ENCODE measurements at places on chromosomes 3 and 15. TPM values are rescaled to one million over a fixed set of nuclear protein-coding genes. Genes with fewer than 3 reads are reported as not detected.

The ISLR gene
- 47.2 TPM for polyA plus RNA-seq

The SERPINI2 gene
- polyA plus RNA-seq: 1.4 TPM

The CLRN1 gene
- not detected for polyA plus RNA-seq

The FNDC3B gene
- 59.9 TPM for polyA plus RNA-seq

DNA sequence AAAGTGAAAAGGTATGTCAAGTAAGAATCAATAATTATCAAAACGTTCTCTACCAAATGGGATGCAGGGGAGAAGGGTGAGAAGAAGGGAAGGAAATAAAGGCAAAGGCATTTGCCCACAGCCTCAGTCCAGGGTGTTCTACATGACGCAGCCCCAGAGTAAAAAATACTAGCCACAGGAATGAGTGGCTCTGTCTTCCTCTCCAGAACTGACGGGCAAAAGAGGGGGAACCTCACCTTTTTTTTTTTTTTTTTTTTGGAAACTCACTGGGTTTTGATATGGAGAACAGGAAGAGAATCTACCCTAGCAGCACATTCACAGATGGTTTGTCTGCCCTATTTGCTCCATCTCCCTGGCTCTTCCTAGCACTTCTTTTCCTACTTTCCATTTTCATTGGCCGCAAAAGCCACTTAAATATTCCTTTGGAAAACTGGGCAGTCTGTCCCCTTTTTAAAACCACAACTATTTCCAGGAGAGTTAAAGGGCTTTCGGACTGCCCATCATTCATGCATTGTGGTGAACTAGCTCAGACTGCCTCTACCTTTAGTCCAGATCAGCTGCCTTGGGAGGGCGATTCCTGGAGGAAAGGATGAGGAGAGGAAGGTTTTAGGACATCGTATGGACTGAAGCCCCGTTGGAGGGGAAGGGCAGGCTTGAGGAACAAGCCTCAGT is 28.2 kb downstream of the B3GNT5 start:
- no peak for DNase-seq

GRCh38 chr3:102299125-102299877 is 135.5 kb upstream of the ZPLD1 start:
- DNase-seq: no peak

DNA sequence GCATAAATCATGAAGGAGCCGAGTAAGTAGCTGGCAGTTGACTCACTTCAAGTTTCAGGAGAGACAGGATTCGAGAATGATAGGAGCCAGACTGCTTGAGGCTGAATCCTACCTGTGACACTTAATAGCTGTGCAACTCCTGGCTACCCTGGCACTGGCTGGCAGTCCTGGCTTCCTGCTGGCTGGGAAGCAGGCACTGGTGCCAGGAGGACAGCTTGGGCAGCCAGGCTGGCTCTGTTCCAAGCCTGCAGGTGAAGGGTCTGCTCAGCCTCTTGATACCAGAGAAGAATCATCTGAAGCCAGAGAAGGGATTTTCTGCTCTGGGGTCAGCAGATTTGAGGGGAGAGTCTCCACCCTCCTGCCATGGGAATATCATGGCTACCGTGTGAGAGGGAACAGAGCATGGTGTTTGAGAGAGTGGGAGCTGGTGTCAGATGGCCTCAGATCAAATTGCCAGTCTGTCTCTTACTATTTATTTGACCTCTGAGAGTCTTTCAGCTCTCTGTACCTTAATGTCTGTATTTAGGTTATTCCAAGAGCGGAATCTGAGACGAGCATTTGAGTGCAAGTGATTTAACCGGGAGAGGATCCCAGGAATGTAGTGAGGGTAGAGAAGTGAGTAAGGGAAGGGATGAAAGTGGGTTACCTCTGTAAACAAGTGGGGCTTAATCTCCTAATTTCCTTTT is 4.4 kb upstream of the XIRP1 start:
- no peak for DNase-seq

DNA sequence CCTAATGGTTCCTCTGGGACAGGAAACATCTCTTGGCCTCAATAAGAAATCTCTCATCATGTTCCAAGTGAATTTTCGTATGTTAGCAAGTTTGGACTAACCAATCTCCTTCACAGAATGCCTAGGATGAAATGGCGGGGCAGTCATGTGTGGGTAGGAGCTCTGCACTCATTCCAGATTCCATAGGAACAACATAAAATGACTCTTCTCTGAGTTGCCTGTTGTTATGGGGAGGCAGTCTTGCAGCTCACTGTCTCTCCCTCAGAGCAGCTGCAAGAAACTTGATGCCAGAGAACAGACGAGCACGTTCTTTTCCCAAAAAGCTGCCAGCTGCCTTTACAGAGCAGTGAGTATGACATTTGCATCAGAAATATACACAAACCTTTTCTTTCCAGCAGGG is 34.1 kb downstream of the SPATA12 start:
- no peak for DNase-seq

- no peak for DNase-seq
These were observed 5.2 kb downstream of the GPX1 start for GRCh38 chr3:49352890-49353421.

DNA sequence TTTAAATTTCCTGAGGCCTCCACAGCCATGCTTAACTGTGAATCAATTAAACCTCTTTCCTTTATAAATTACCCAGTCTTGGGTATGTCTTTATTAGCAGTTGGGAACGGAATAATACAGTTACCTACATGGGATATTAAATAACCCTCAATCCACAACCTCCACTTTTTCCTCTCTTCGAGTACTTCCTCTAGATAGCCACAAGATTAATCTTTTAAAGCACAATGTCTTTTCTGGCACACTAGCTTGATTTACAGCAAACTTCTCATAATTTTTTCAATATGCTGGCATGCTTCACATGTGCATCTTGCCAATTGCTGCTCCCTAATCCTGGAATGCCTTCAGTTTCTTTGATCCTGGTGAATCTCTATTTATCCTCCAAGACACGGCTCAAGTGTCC is 92.2 kb downstream of the P2RY1 start:
- no peak for DNase-seq

GRCh38 chr3:183554377-183554776 is 1.1 kb downstream of the KLHL6 start:
- DNase-seq: no peak

GRCh38 chr3:7290077-7290825 is 429.3 kb downstream of the GRM7 start:
- DNase-seq: no peak

GRCh38 chr3:141321109-141321497 is 47.2 kb upstream of the ZBTB38 start:
- DNase-seq: no peak

GRCh38 chr15:34850121-34850520 is 54.8 kb upstream of the ACTC1 start:
- no peak for DNase-seq

- no peak for DNase-seq
These were observed 1.2 kb downstream of the CTSH start for GRCh38 chr15:78943692-78944091.

GRCh38 chr3:57382933-57383332 is 90.4 kb upstream of the ASB14 start:
- no peak for DNase-seq

- DNase-seq: no peak
These were observed 97.8 kb downstream of the SQOR start for GRCh38 chr15:45732662-45733061.

DNA sequence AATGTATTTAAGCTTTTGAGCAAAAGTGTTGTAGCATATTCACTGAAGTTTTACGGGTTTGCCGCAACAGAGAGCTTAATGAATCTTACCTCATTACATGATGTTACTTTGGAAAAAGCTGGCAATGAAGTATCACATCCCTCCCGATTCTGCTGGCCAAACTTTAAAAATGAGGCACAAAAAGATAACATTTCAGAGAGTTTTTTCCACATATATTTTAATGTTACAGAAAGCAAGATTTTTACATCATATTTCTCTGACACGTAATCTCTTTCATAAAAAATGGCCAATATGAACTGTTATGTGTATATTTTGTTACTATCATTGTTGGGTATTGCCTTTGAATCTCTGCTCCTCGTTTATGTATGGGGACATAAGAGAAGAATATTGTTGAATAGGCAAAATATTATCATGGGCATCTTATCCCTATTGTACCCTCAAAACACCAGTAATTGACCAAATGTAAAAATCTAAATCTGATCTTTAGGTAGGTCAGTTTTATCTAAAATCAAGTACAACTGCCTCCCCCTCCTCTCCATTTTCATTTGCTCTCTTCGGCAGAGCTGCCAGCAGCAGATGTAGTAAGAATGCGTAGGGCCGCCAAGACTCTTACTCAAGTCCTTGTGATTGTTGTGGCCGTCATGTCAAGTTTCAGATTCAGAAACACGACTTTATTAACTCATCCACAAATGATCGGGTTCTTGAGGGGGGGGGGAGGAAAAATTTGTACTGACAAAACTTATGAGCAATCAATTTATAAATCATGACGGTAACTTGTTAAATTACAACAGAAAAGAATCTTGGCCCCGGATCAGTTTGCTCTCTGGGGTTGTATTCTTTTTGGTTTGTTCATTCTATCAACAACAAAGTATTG is 106.7 kb upstream of the THRB start:
- DNase-seq: no peak

DNA sequence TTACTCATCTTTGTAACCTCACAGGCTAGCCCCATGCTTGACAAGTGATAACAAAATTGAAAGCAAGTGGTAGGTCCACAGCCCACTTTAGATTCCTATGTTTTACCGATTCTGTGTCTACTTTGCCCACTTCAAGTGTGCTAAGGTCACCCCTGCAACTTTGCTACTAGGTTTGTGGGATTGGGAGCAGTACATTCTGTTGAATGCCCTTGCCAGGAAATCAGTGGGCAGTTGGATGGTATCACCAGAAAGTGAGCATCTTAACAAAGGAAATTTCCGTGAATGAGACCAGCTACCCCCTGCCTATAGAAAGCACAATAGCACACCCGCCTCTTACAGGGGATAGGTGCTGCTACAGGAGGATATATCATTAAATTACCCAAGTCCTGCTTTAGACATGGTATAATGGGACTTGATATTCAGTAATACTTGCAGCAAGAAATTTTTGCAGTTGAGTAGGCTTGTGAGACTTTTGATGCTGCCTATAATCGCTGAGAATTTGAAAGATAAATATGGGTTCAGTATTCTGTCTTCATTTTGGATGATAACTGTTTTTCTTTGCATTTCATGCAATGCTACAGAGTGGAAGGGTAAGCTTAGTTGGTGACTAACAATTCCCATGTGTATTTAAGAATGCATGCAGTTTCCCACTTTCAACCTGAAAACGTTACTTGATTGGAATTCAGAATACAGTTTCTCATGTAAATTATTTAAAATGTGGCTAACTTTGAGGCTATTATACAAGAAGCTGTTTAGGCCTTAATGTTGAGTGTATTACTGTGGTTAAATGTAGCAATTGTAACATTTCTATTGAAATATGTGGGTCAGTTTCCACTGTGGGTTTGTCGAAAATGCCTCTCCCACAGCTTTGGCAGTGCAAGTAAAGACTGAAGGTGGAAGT is 9.5 kb downstream of the EBLN2 start:
- DNase-seq: no peak

DNA sequence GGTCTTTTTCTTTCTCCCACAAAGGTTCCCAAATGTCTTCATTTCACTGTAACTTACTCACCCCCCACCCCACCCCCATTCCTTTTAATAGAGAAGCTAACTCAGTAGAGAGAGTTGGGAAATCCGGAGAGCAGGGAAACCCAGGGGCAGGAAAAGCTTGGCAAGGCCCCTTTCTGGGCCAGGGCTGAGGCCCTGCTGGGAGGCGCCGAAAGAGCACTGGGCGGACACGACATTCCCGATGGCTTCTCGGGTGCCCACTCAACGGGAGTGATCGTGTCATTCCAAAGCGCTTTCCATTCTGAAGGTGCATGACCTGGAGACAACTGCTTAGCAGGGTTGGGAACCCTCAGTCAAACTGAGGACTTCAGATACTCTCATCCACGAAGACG is 1.6 kb upstream of the DALRD3 start:
- no peak for DNase-seq

Measured in renal cortex interstitium (tissue), 15 donors.